Hypothalamus (tissue), 51 donors: ENCODE measurements at places on chromosomes 3 and 15.
A peak's percentile ranks its signal among the peaks of the same experiment; 100 is the strongest.

DNA sequence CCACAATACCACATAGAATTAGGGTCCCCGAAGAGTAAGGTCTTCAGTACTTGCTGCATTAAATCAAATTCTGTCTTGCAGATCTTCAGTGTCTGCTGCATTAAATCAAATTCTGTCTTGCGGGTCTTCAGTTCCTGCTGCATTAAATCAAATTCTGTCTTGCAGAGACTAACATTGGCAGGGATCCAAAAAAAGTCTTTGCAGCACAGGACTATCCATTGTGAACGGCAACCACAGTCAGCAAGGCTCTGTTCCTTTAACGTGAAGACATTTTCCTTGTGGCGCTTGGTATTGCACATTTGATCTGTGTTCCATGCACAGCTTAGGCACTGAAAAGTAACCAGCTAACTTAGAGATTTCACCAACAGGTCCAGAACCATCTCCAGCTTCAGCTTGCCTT lies 46.8 kb upstream of the POMGNT2 start:
- no peak for DNase-seq

DNA sequence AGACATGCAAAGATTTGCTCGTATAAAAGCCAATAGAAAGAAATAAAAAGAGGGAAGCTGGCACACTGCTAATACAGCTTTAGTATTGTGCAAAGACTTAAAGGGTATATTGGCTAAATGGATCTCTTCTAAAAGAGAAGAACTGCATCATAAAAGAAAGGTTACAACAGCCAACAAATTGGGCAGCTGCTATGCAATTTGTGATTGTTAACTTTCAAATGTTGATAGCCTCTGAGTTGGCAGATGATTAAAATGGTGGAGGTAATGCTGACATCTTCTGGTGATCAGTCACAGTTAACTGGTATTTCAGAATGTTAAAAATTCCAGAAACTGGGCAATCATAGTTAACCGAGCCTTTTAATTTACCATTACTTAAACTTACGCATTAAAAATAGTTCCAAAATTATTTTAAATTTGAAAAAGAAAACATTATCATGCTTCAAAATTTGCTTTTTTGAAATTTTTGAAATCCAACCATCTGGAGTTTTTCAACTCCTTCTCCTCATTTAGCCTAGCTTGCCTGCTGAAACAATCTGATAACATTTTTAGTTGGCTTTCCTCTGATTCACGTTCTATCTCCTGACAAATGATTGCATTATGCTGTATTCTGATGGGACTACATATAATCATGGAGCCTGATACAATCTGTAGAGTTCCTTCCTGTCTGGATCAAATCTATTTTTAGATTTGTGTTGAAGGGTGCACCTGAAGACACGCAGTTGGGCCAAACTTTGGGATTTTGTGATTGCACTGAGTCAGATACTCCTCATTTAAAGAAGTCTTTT lies 144.0 kb upstream of the PDZRN3 start:
- no peak for DNase-seq

DNA sequence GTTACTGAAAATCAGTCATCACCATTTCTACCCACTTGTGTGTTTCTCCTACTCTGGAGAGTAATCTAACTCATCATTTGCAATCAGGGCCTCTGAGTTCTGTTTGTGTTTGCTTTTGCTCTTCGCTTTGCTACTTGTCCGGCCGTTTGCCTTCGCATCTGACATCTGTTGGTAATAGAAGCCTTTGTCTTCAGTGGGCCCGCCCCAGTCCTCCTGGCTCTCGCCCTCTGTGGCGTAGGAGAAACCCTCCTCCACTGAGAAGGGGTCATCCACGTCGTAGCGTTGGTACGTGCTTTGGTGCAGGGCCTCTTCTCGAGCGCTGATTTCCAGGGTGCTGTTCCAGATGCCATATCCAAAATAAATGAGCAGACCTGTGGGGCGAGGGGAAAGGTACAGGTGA lies 48.3 kb downstream of the CLDN11 start:
- DNase-seq: peak; percentile 58

- no peak for DNase-seq
These were observed 335.7 kb upstream of the PPP2R3A start for GRCh38 chr3:135629701-135630408.

DNA sequence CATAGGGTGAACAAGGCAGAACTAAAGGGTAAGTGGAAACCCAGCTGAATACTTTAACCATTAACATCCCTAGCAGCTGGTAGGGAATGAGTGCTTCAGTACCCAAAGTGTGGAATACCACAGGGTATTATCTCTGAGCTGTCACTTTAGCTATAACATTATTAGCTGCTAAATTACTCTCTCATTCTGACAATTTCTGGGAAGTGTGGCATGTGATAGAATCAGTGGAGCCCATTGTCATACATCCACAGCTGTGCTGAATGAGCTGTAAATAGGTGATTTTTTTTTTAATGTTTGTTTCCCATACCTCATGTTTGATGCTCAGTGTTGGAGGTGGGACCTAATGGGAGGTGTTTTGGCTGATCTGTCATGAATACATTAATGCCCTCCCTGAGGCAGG lies 894.3 kb downstream of the DIPK2A start:
- DNase-seq: no peak

- no peak for DNase-seq
These were observed 72.5 kb upstream of the KLHL25 start for GRCh38 chr15:85867250-85867649.

- no peak for DNase-seq
These were observed 552.9 kb downstream of the DIPK2A start for GRCh38 chr3:144524531-144524930.

- no peak for DNase-seq
These were observed 39.1 kb downstream of the SMAD3 start for GRCh38 chr15:67104510-67104909.

DNA sequence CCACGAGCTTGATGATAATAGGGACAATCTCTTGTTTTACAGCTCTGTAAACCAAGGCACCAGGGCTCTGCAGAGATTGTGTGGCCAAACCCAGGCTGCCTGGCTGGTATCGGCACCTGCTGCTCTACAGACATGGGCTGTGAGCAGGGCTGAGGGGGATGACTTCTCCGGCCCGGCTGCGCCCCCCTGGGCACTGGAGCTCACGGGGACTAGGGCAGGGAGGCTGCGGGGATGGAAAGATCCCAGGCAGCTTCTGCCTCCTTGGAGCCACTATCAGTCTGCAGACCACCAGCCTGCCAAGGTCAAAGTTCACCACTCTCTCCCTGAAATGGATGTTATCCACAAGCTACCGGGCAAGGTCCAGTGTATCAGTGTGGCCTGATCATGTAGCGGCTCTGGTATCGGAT lies 22.0 kb upstream of the PIGZ start:
- no peak for DNase-seq

DNA sequence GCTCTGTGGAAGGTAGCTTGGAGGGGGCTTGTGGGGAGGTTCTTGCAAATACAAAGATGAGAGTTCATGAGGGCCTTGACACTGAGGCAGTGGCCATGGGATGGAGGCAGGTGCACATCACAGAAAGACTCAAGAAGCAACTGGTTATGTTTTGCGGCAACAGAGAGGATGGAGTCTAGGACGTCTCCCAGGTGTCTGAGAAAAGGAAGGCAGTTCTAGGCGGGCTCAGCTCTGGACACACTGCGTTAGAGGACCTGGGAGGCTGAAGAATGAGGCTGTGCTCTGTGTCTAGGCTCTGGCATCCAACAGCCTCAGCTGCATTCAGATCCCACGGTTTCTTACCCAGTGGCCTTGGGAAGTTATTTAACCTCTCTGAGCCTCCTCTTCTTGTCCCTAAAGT lies 23.5 kb downstream of the NOX5 start:
- DNase-seq: no peak

GRCh38 chr15:67177752-67178151 lies 76.7 kb downstream of the AAGAB start:
- no peak for DNase-seq

GRCh38 chr15:54962637-54963036 lies 234.1 kb downstream of the RSL24D1 start:
- DNase-seq: no peak

- no peak for DNase-seq
These were observed at the start of gene DRD3 for GRCh38 chr3:114178770-114179368. Gene DRD3 (minus strand): TSS chr3:114179052. CDS start chr3:114171992, 7,060 bp downstream.
